ENCODE measurements at places on chromosomes 12 and 14.

GRCh38 chr12:56321027-56321426 lies 5.2 kb upstream of the CNPY2 start:
- no peak for DNase-seq

DNA sequence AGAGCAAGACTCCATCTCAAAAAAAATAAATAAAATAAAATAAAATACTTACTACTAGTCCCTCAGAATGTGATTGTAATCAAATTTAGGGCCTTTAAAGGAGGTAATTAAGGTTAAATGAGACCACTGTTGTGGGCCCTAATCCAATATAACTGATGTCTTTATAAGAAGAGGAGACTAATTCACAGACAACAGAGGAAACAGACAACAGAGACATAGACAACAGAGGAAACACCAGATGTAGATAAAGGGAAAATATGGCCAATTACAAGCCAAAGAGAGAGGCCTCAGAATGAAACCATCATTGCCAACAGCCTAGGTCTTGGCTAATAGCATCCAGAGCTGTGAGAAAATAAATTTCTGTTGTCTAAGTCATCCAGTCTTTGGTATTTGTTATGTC lies 669.0 kb upstream of the FOXG1 start:
- no peak for DNase-seq

DNA sequence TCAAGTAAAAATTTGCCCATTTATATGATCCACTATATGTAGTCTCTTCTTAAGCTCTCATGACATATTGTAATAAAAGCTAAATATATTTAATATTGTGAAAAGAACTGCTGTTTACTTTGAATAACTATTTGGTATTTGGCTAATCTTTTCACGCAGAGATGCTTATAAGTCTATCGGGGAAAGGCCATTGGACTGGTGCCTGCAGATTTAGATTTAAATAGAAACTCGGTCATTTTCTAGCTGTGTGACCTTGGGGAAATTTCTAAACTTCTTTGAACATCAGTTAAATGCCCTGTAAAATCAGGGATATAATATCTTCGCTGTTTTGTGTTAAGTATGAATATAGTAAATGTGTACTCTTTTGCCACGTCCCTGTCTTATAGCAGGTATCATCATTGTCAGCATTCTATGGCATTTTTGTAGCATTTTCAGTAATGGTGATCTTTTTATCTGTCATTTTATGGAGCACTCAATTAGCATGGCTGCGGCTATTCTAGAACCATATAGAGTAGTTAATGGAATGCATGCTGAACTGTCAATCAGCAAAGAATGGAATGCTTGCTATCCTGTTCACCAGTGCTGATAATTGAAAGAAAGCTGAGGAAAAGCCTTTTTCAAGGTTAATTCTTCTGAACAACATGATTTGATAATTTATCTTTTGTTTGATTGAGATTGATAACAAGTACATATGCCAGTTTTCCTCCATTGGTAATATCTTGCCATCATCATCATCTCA lies 181.2 kb downstream of the TMTC2 start:
- no peak for DNase-seq

GRCh38 chr12:4817880-4818279 lies 91.8 kb upstream of the KCNA1 start:
- no peak for DNase-seq

- peak; percentile 77 for DNase-seq
Measured at GRCh38 chr12:51994959-51995358, 11.8 kb upstream of the TAMALIN start.

GRCh38 chr12:39773266-39773665 lies 153.7 kb upstream of the ABCD2 start:
- no peak for DNase-seq

- DNase-seq = peak; percentile 36
Measured at GRCh38 chr14:76872796-76873432, 46.7 kb downstream of the LRRC74A start.

DNA sequence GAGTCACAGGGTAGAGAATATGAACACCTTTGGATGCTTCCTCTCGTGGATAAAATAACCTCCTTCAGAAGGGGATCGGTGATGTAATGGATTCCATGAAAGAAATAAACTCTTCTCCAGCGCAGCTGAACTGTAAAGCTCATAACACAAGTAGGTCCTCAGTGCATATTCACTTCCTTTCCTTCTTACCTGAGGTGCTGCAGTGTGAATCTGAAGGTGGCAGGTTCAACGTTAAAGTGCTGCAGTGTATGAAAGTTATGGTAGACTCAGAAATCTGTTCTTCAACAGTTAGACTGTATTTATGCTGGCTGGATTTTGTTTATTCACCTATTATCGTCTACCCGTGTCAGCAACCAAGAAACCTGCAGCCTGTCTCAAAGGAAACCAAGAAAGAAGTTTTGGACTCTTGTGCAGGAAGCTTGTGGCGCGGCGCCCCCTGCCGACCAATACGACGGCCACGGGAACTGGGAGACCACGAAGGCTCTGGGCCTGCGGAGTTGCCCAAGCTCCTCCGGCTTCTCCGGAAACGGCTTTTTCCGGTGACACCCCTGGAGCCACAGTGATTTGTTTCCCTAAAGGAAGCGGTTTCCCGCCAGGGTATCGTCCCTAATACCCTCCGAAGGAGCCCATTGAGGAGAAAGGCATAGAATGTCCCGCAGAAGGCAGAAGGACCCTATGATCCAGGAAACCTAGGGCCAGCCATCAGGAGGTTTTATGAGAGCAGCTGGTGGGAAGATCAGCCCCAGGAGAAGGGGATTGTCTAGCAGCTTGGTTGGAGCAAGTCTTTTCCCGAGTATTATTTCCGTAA lies 17.6 kb upstream of the RNASE3 start:
- DNase-seq = peak; percentile 64

GRCh38 chr12:9960590-9960989 lies 10.6 kb upstream of the CLEC12A start:
- DNase-seq = no peak

- no peak for DNase-seq
Measured at GRCh38 chr14:59377491-59377890, 87.7 kb downstream of the GPR135 start.

DNA sequence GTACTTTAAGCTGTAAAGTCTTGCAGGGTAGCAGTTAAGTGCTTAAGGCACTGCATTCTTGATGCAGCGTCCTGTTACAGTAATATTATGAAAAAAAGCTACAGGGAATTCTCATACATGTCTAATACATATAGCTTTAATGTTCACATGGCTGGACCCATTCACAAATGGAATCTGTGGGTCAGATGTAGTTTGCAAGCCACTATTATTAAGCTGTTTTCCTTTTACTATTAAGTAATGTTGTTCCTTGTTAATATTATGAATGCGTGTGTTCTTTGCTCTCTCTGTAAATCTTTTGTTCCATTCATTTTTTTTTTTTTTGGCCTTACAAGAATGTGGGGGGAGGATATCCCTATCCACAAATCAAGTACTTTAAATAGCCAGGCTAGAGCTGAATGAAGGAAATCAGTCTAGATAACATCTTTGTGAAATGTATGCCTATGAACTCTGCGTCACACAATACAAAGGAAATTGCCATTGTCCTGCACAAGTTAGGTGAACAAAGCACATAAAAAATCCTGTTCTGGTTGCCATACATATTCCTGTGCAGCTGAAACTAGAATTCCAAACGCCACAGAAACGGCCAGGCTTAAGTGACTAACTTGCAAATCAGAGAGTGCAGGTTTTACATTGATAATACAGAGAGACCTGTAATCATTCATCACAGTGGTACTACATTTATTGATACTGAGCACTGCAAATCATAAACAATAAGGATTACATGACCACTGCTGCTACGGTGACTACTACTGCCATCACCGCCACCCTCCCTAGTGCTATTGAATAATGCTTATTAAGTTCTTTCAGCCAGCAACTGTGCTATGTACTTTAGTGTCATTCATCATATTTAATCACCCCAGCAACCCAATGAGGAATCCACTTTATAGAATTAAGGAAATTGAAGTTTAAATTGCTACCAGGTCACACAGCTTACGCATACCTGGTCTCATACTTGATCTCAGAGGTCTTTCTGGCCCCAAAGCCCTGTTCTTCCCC lies 111.9 kb downstream of the HMGA2 start:
- DNase-seq = peak; percentile 50

DNA sequence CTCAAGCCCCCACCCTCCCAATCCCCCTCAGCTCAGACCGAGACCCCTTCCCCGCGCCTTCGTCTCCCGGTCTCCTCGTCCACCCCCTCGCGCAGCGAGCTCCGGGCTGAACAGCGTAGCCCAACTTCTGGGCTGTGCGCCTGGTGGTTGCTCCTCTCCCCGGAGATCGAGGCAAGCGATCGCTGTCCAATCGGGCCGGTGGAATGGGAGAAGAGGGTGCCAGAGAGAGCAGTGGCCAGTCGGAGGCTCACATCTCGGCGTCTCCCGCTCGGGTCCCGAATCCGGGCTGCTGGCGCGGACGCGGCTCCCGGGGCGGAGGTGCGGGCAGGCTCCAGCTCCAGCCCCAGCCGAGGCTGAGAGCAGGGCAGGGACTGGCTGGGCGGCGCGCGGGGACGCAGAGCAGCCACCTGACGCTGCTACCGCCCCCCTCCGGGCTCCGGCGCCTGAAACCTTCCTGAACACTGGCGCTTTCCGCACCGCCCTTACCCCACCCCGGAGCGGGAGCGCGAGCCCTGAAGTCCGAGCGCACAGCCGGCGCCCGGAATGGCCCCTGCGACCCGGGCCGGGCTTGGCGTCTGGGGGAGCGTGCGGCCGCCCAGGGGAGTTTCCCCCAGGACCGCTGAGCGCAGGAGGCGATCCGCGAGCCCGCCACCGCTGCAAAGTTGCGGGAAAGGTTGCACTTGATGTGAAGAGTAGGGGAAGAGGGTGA lies 508 bp upstream of the KCNH5 start:
- DNase-seq = peak; percentile 20

- peak; percentile 53 for DNase-seq
Measured at GRCh38 chr14:74875941-74876913, at the start of gene PROX2. PROX2 (minus strand) TSS chr14:74876145; CDS start chr14:74863834, 12,311 bp downstream.

DNA sequence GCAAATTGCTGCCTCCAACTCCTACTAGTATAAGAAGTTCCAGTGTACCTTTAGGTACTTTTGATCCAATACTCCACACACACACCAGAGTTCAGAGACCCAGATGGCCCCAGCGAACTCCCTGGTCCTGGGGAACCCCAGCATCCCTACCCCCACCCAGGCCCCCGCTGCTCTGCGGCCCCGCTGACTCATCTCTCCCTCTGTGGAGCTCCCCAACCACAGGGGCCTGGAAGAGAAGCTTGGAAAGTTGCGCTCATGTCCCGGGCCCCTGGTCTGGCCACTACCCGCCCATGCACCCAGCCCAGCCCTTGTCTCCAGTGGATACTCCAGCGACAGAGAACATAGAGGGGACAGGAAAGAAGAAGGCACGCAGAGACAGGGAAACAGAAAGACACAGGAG lies 4.2 kb upstream of the SP7 start:
- DNase-seq = no peak

- DNase-seq = no peak
Measured at GRCh38 chr12:89657066-89657465, 51.6 kb downstream of the ATP2B1 start.

Measured in fibroblast of upper back skin (primary cell).